ENCODE measurements at places on chromosomes 1 and 21.
A peak's percentile ranks its signal among the peaks of the same experiment; 100 is the strongest.

- DNase-seq, result no peak
These were observed 520 bp upstream of the MR1 start for GRCh38 chr1:181033128-181033798.

DNA sequence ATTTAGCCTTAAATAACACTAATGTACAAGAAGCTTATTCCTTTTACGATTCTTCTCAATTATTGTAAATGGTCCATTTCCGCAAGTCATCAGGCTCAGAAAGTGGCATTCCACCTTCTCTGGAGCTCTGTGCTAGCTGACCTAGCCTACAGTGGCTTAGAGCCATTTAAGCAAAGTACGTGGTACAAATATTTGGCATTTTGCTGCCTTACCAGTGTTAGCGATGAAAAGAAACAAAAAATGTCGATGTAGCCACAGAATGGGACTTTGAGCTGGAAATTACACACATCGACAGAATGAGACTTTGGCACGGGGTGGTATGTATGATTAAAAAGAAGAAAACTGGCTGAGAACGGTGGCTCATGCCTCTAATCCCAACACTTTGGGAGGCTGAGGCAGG, 26.1 kb downstream of the OVAAL start:
- DNase-seq, result no peak

GRCh38 chr1:217494767-217495166, 136.1 kb downstream of the GPATCH2 start:
- DNase-seq, result no peak

- no peak for DNase-seq
These were observed 2065.7 kb downstream of the MRPL39 start for GRCh38 chr21:23541571-23541970.

- no peak for DNase-seq
These were observed 168.3 kb downstream of the TM2D1 start for GRCh38 chr1:61556631-61557030.

- DNase-seq, result no peak
These were observed 199.8 kb downstream of the DNM3 start for GRCh38 chr1:172041102-172041501.

- no peak for DNase-seq
These were observed 9.7 kb upstream of the COL8A2 start for GRCh38 chr1:36134505-36135329.

GRCh38 chr1:222420633-222421032, 127.3 kb downstream of the HHIPL2 start:
- no peak for DNase-seq

GRCh38 chr1:95002164-95002539, 70.6 kb downstream of the ALG14 start:
- no peak for DNase-seq

GRCh38 chr1:193105821-193106177, 585 bp upstream of the GLRX2 start:
- DNase-seq, result no peak

DNA sequence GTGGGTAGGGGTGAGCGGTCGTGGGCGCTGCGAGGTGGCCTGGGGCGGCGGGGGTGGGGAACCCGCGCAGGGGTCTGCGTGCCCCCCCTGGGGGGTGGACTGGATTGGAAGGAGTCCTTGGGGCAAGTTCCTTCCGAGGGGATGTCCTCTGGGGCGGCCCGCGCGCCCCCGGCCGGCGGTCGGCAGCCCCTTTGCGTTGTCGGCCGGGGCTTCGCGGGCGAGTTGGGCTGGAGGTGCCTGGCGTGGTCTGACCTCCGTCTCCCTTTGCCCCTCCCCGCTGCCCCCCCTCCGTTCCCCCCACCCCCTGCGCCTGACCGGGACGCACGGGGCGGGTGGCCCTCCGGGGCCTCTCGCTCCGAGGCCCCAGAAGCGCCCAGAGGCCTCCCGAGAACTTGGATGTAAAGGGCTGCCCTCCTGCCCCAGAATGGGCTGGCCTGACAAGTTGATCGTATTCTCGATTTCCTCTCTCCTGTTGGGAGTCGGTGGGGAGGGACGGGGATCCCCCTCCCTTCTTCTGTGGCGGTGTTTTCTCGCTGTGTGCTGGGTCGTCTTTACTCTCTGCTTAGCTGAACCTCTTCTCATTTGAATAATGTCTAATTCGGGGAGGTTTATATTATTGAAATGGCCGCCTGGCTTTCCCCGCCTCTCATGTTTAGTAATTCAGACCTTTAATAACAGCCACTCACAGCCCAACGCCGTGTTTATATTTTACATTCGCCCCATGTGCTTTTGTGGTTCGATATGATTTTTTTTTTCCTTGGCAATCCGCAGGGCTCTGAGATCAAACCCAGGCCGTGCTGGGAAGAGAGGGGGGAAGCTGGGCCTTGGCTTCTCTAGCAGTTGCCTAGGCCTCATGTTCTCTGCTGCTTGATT, 1.3 kb downstream of the POU2F1 start:
- DNase-seq, result peak; percentile 34

- DNase-seq, result no peak
These were observed 147.9 kb upstream of the JUN start for GRCh38 chr1:58931756-58932155.

DNA sequence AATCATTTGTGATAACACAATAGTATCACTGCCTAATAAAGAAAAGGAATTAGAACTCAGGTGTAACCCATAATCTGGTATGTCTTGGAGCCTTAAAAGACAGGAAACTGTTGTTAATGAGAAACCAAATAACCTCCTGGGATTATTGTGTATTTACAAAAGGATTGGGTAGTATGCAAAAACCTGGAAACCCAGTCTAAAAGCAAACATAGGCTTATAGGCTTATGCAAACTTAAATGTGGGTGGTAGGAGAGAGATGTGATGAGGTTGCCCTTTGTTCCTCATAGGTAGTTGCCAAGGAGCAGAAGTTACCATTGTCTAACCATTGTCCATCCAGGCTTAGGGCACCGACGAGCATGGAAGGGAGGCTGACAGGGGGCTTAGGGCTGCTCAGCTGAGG, 165.8 kb downstream of the AK5 start:
- no peak for DNase-seq

DNA sequence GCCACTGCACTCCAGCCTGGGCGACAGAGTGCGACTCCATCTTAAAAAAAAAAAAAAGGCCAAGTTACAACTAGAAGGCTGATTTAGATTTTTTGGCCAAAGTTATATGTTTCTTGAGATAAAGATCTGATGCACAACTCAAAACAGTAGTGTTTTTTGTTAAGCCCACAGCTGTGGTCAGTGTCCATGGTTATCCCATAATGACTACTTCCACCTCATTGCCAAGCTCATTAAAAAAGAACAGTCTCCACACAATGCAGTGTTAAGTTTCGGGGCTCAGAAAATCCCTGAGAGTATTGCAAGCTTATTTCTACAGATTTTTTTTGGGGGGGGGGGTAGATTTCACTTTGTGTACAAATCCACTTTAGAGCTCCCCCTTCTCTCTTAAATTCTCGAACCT, 120.5 kb downstream of the RUNX1 start:
- no peak for DNase-seq

DNA sequence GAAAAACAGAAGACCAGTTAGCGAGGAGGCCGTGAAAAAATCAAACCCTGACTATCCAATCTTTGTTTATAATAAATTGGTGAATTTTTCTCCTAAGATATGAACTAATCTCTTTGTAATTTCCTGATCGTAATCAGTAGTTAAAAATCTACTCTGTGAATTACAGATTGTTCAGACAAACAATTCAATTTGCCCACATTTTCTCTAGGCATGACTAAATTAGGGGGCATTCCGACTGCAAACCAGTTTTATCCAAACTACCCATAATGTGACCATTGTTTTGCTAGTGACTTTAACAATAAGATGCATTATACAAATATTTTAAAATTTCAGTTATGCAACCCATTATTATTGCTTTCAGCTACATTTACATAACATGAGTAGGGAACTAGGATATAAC, 546.9 kb upstream of the ADAMTS5 start:
- DNase-seq, result no peak
